ENCODE measurements at places on chromosomes 7 and 10. TPM values are rescaled to one million over a fixed set of nuclear protein-coding genes. Genes with fewer than 3 reads are reported as not detected.

Gene TAS2R16
- total RNA-seq, result not detected

Gene FZD8
- total RNA-seq, result 8.8 TPM

Gene HYAL4
- total RNA-seq, result not detected

Gene SFXN4
- total RNA-seq, result 25.6 TPM

Gene RPEL1
- total RNA-seq, result under 0.01 TPM

Gene CLEC5A
- total RNA-seq, result not detected

Gene LANCL2
- total RNA-seq, result 27.3 TPM

Gene AGBL3
- 0.41 TPM for total RNA-seq

Gene IDI2
- not detected for total RNA-seq
